ENCODE measurements at places on chromosomes 2 and 18. TPM values are rescaled to one million over a fixed set of nuclear protein-coding genes. Genes with fewer than 3 reads are reported as not detected.

Gene SLC25A52
- not detected for total RNA-seq

Gene UGT1A8
- total RNA-seq: not detected

- no peak overlapping the region for H3K4me3 ChIP-seq
- H3K36me3 ChIP-seq: no peaks in the 10 kb centered on the region
- DNase-seq: no peak
- H3K4me1 ChIP-seq: peaks cover 22% of the 10 kb centered on the region
These were observed 166.9 kb downstream of the PRPF40A start for GRCh38 chr2:152550386-152550785.

- no peaks in the 10 kb centered on the region for H3K4me1 ChIP-seq
- no peak overlapping the region for H3K27ac ChIP-seq
- no peaks in the 10 kb centered on the region for H3K27me3 ChIP-seq
- no peaks in the 10 kb centered on the region for H3K36me3 ChIP-seq
- no peak for DNase-seq
These were observed 305.7 kb upstream of the VRK2 start for GRCh38 chr2:57740891-57741290.

Gene TMEM247
- not detected for total RNA-seq

Gene KCNJ3
- total RNA-seq: not detected

DNA sequence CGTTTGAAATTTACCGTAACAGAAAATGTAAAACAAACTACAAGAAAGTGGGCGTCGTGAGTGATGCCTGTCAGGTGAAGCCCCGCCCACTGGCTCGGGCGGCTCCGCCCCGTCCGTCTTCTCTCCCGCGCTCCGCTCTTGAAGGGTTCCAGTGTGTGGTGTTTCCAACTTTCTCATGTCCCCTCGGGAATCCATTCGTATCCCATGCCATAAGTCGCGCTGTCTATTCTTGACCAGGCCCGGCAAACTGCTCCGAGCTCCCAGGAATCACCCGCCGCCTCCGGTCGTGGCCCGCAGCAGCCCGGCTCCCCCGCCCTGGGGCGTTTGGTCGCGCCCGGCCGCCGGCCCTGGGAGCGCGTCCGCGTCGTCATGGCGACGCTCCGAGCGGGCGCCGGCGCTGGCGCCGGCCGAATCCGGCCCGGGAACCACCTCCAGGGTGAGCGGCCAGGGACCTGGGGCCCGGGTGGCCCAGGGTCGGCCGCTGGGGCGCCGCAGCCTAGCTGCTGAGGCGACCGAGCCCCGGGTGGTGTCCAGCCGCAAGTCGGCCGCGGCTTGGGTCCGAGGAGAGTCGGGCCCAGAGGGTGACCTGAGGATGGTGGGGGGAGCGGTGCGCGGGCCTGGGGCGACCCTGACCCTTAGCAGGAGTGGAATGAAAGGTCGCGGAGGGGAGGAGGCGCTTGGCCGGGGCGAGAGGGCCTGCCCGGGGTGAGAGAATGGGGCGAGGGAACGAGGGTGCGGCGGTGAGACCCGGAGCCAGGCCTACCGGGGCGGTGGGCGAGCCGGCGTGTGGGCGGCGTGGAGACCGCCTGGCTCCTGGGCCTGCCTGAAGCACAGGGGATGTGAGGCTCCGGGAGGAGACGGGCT lies at the start of gene CFAP221:
CFAP221 (plus strand) TSS at position 375 of the 864 bp plus-strand sequence. CDS start 1,683 bp downstream, outside the sequence.
- peaks cover 36% of the 10 kb centered on the region for H3K27me3 ChIP-seq
- no peak within 1 kb of the TSS for H3K27ac ChIP-seq
- peak within 1 kb of the TSS; percentile 74 for H3K4me3 ChIP-seq
- no peaks in the 10 kb centered on the region for H3K36me3 ChIP-seq
- peaks cover 13% of the 10 kb centered on the region for H3K4me1 ChIP-seq

Gene RGPD3
- 0.59 TPM for total RNA-seq

- H3K27ac ChIP-seq: no peak overlapping the region
- no peak overlapping the region for H3K4me3 ChIP-seq
- no peak for DNase-seq
These were observed 137.9 kb upstream of the PARD3B start for GRCh38 chr2:204407204-204408014.

- H3K4me3 ChIP-seq: no peak overlapping the region
- no peak for DNase-seq
- H3K4me1 ChIP-seq: peaks cover 12% of the 10 kb centered on the region
- H3K27me3 ChIP-seq: no peaks in the 10 kb centered on the region
These were observed 98.6 kb downstream of the AGAP1 start for GRCh38 chr2:235592430-235592829.

All from osteoblast (primary cell).